ENCODE measurements at places on chromosomes 5 and 9. TPM values are rescaled to one million over a fixed set of nuclear protein-coding genes. Genes with fewer than 3 reads are reported as not detected.

PARP8 gene
- total RNA-seq = 28.2 TPM

PCDHA10 gene
- 12.0 TPM for total RNA-seq

TMOD1 gene
- total RNA-seq = 1.0 TPM

TEK gene
- 2.5 TPM for total RNA-seq

LRRC19 gene
- total RNA-seq = not detected

CNTNAP3B gene
- 1.2 TPM for total RNA-seq

CDC23 gene
- total RNA-seq = 43.8 TPM
